Osteocyte (in vitro differentiated cells): ENCODE measurements at places on chromosomes 7 and 10.

DNA sequence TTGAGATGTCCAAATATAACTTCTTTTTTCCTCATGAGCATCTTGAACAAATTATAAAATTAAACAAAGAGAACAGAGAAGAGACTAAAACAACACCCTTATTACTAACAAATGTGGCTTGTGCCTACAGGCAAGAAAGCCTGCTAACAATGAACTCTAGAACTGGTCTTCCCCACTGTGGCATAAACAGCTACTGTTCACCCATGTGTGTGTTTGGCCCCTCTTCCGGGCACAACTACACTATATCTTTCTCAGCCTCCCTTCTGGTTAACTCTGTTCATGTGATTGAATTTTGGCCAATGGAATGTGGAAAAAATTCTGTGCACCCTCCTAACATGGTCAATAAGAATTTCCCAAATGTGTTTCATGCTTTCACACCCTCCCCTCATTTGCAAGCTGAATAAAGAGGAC is 117.0 kb downstream of the KBTBD2 start:
- H3K27ac ChIP-seq: peak overlapping the region; percentile 40
- H3K4me3 ChIP-seq: no peak overlapping the region
- H3K4me1 ChIP-seq: peaks cover 16% of the 10 kb centered on the region

- no peak overlapping the region for H3K27ac ChIP-seq
- H3K27me3 ChIP-seq: no peaks in the 10 kb centered on the region
- DNase-seq: no peak
- peaks cover 34% of the 10 kb centered on the region for H3K4me1 ChIP-seq
Measured at GRCh38 chr7:55105952-55106351, 87.1 kb downstream of the EGFR start.

GRCh38 chr10:70765794-70766594 is 19.2 kb downstream of the TBATA start:
- peaks cover under 1% of the 10 kb centered on the region for H3K4me1 ChIP-seq
- peaks cover 33% of the 10 kb centered on the region for H3K27me3 ChIP-seq

GRCh38 chr7:1666317-1666822 is 3.7 kb upstream of the ELFN1 start:
- no peak overlapping the region for H3K4me3 ChIP-seq
- peaks cover 31% of the 10 kb centered on the region for H3K27me3 ChIP-seq
- no peak for DNase-seq
- no peak overlapping the region for H3K27ac ChIP-seq
